ENCODE measurements at places on chromosomes 1 and 21.

DNA sequence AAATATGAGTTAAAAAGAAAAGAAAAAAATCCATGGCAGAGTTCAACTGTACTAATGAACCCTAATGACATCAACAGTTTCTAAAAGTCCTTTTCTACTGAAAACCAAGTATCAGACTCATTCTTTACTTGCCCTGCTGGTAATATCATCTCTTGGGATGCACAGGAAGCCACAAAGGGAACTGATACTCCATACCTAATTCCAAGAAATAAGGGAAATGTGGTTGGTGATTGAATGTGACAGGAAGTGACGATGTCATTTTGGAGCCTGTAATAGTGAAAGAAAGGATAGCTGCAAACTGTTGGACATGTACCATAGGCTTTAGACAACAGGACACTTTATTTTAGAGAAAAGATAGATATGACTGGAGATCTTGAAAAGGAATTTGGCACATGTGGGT, 98.7 kb upstream of the VAV3 start:
- H3K4me1 ChIP-seq, result no peaks in the 10 kb centered on the region
- H3K4me3 ChIP-seq, result no peak overlapping the region
- H3K36me3 ChIP-seq, result no peaks in the 10 kb centered on the region
- H3K27me3 ChIP-seq, result no peaks in the 10 kb centered on the region

DNA sequence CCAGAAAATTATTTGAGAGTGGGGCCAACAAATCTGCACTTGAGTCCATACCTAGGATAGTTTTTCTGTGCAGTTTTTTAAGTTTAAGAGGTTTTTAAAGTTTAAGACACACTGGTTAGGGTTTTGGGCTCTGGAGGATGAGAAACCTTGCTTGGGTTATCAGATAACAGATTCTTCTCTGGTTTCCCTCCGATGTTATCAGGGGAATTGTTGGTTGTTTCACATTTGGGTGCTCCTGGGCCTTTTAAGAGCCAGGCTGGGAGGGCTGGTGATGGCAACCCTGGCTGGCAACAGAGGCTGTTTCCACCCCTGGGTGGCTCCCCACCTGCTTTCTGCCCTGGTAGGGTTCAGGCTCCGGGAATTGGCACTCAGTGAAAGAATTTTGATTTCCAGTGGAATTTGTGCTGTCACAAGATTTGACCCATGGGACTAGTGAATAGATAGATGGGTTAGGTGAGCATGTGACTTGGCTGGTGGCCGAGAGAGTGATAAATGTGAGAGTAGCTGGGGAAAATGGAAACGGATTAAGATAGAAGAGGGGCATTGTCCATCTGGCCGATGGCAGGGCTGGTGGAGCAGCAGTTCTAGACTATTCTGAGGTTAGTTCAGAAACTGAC, 14.8 kb downstream of the VANGL1 start:
- peak; percentile 74 for DNase-seq
- H3K27ac ChIP-seq, result no peak overlapping the region
- no peak overlapping the region for H3K4me3 ChIP-seq
- no peaks in the 10 kb centered on the region for H3K27me3 ChIP-seq
- H3K4me1 ChIP-seq, result no peaks in the 10 kb centered on the region

DNA sequence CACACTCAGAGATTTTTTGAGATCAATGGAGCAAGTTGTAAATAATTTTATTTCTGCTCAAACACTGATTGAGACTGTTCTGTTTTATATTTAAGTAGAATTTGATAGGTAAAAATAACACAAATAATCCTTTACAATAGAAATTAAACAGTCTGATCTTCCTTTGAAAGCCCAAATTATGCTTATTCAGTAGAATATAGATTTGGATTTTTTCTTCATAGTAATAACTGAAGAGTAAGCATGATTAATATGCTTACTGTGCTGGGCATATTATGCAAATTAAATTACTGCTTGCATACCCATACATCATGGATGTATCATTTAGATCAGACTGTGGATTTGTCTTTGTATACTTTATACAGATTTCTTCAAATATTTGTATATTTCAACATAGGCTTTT, 121.4 kb downstream of the LEPR start:
- no peaks in the 10 kb centered on the region for H3K27me3 ChIP-seq
- H3K4me1 ChIP-seq, result no peaks in the 10 kb centered on the region
- no peak overlapping the region for H3K4me3 ChIP-seq
- no peak for DNase-seq

DNA sequence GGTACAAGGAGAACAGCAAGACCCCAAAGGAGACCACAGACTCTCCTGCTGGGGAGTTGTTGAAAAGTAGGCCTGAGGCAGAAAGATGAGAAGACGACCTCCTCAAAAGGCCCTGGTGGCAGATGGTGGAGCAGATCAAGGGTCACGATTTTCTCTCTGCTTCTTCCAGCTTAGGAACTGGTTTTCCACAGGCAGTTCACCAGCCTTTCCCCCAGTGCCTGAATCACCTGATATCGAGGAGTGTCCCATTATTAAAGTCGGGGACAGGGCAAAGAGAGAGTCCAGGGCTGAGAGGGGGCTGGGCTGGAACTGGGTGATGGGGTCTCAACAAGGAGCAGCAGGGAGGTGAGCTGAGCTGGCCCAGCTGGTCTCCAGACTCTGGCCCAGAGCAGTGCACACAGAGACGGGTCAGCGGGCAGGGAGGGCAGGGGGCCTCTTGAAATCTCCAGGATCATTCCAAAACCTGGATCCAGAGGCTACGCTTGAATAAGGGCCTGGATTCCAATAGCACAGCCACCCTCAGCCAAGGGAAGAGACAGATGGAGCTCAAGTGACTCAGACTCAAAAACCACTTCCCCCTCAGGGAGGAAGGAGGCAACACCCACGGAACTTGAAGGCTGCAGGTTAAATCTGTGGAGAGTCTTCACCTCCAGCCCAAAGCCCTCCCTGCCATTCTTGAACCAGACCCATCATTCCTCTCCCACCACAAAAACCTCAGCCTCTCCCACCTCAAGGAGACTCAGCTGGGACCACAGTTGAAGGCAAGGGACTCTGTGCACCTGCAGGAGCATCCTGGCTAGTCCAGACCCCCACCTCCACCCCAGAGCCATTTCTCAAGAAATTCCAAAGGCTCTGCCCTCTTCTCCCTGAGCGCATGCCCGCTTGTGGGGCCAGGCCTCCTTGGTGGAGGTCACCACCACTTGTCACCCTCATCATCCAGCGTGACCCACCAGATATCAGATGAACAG, at the start of gene S100A5:
TSS of gene S100A5 (minus strand) at position 541 of the 968 bp plus-strand sequence. CDS start 743 bp downstream, outside the sequence.
- DNase-seq, result no peak
- no peak within 1 kb of the TSS for H3K27ac ChIP-seq
- H3K4me3 ChIP-seq, result no peak within 1 kb of the TSS
- H3K27me3 ChIP-seq, result no peaks in the 10 kb centered on the region
- peaks cover 32% of the 10 kb centered on the region for H3K4me1 ChIP-seq
- no peaks in the 10 kb centered on the region for H3K36me3 ChIP-seq
